ENCODE measurements at places on chromosomes 3 and 15.
A peak's percentile ranks its signal among the peaks of the same experiment; 100 is the strongest.

DNA sequence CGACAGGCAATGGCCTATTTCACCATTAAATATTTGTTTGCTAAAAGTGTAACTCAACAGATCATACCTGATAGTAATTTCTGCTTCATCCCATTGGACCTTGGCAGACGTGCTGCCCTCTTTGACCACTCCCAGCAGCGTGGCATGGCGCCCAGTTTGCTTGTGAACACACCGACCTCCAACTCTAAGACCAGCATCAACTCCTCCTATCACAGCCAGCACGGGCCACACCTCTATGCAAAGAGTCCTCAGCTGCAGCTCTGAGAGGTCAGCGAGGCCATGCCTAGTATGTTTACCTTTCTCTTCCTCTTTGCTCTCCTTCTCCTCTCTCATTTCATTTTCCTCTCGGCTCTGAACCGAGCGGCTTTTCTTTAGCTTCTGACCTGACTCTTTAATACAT is 80.6 kb downstream of the FBXL22 start:
- no peak for DNase-seq

DNA sequence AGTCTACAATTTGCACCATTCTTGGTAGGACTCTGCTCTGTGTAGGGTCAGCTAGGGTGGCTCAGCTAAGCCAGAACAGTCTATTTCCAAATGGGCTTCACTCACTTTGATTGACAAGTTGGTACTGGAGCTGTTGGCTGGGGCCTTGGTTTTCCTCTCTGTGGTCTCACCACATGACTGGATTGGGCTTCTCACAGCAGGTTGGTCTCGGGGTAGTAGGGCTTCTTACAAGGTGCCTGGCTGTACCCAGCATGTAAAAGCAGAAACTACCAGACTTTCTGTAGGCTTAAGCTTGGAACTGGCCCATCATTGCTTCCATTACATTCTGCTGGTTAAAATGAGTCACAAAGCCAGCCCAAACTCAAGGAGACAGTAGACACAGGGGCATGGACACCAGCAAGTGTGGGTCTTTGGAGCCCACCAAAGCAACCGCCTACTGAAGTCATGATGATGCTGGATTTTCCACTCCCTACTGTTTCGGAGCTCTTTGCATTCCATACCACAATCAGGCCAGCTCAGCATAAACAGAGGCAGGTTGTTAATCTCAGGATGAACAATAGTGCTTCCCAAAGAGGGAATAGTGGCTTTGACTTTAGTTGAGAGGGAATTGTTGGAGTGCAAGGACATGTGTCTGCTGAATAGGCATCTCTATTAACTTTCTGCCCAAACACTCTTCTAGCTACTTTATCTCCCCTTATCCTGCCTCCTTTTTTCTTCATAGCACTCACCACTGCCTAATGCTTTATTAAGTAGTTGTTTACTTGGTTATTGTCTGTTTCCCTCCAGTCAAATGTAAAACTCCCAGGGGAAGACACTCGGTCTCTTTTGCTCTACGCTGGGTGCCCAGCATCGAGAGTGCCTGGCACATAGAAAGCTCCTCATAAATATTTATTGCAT is 78.0 kb upstream of the RARB start:
- DNase-seq, result no peak

GRCh38 chr3:69698728-69699127 is 40.5 kb upstream of the MITF start:
- no peak for DNase-seq

GRCh38 chr3:197283045-197283444 is 15.4 kb downstream of the DLG1 start:
- DNase-seq, result no peak

DNA sequence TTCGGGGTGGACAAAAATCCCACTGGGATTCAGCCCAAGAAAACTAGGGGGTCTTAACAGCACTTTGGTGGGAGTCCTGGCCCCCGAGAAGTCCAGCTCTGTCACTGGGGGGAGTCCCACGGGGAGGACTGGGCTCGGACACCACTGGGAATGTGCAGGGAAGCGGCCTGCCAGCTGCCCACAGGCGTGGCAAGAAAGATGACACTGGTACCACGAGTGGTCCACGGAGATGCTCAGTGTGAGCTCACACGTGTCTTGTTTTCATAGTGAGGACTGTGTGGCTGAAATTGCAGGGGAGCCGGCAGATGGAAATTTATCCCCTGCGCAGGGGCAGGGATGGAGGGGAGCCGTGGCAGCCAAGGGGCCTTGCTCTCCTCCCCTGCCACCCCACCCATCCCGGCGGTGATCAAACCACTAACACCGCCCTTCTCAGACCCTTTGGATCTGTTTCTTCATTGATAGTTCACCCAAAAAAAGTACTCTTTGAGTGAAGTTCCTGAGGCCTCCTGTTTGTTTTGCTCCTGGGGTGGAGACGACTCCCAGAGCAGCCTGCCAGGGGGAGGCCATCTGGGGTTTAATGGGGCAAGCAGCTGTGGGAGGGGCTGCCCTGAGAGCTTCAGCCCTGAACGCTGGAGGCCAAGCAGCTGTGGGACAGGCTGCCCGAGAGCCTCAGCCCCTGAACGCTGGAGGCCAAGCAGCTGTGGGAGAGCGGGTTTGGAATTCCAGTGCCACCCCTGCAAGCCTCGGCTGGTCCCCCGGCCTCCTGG is 130.9 kb downstream of the LRRK1 start:
- DNase-seq, result no peak

GRCh38 chr3:151478335-151478697 is 17.5 kb upstream of the IGSF10 start:
- DNase-seq, result no peak

DNA sequence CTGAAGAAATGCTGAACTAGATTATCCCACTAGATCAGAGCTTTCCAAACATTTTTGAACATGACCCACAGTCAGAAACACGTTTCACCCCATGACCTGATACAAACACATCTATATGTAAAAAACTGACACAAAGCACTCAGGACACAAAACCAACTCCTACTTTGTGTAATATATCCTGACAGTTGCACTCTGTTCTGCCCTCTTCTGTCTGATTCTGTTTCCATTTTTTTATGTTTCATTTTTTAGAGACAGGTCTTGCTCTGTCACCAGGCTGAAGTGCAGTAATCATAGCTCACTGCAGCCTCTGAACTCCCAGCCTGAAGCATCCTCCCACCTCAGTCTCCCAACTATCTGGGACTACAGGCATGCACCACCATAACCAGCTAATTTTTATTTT is 15.8 kb upstream of the RFTN1 start:
- DNase-seq, result no peak

DNA sequence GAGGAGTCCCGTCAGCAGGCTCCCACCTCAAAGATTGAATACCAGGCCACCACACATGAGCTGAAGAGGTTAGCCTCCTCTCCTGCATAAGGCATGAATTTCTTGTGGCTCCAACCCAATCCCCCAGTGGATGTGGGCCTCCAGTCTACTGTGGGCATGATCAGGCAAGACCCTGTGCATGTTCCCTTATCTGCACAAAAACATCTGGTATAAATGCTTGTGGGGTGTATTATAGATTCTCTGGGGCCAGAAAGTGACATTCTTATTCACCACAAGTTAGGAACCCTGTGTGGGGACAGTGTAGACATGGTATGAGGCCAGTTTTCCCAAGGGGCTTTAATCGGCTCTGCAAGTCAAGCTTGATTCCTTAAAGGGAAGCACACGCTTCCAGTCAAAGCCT is 18.2 kb upstream of the UBP1 start:
- DNase-seq, result no peak

DNA sequence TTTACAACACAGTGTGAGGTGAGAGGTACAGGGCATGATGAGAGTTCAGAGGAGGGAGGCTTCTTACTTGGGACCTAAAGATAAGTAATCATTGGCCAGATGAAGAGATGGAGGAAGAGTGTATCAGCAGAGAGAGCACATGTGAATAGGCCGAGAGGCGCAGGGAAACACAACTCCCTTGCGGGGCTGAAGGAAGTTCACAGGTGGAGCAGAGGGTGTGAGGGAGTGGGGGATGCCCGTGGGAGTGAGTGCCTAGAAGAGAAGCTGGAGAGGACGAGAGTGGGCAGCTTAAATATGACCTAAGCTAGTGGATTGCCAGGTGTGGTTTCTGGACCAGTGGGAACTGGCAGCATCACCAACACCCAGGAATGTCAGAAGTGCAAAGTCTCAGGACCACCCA is 98.2 kb upstream of the TBC1D5 start:
- DNase-seq, result no peak

DNA sequence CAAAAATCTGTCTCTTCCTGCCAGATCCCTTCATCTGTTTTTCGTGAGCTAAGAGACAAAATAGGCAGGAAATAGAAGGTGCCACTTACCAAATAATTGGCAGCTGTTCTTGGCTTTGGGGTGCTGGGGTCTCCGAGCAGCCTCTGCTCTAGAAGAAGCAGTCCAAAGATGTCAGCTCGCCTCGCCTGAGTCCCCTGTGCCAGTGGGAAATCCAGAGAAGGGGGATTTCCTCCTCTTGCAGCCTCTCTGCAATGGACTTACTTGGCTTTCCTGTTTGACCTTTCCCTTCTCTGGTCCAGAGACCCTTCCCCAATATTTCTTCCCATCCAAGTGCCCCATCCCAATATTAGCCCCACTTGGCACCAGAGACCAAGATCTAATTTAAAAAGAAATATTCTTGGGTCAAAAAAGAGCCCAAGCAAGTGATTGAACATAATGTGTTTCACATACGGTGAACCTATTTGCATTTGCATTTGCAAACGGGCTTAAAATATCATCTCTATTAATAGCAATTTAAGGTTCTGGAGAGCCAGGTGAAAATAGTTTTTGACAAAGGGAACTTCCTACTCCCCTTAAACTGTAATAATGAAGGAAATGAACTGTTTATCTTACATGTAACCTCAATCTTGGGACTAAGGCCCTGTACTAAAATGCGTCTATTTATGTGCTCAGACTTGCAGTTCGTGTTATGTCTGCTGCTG is 23.2 kb downstream of the CD86 start:
- DNase-seq, result no peak

GRCh38 chr3:16514021-16514700 is 662 bp upstream of the RFTN1 start:
- no peak for DNase-seq

- DNase-seq, result no peak
Measured at GRCh38 chr15:38148471-38148870, 104.2 kb upstream of the SPRED1 start.

DNA sequence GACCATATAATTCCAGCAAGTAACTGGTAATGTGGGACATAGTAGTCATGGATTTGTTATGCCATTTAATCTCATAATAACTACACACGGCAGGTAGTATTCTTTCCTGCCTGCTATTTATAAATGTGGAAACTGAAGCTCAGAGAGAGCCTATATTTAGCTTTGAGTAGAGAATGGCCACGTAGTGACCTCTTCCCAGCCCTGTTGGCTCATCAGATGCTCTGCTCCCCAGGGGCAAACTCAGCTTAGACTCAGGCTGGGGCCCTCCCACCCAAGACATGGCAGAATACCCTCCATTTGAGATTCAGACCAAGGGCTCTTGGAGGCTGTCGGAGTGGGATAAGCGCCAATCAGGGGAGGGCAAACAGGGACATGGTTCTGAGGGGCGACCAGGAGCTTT is 17.3 kb upstream of the HDAC11 start:
- DNase-seq, result no peak

DNA sequence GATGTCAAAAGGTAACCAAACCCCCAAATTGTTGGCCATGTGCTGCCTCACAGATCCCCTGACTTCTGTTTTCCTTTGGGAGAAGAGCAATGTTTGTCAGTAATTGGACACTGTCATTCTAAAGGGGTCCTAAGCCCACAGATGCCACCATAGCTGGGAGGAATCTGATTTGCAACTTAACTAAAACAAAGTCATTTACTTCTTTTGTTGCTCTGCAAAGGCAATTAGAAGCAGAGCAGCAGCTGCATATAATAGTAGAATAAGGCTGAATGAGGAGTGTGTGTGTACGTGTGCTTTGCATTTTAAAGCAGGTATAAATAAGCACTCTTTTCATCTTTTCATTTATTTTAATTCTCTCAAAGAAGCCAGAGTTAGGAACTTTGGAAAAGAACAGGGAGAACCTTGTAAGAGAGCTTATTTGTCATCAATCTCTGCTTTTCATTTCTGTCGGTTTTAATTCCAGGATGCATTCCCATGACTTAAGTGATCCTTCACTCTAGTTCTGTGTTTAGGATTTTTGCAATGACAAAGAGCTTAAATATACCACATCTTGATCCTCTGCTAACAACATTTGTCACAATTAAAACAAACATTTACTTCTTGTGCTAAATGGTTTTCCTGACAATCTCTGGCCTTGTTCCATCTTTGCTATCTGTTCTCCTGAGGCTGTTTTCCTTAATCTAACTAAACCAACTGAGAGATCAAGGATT is 530.2 kb upstream of the CBLB start:
- DNase-seq, result no peak

GRCh38 chr3:197149528-197149927 is 119.9 kb upstream of the MELTF start:
- no peak for DNase-seq

GRCh38 chr3:40179016-40179415 is 130.5 kb upstream of the EIF1B start:
- DNase-seq, result peak; percentile 10

DNA sequence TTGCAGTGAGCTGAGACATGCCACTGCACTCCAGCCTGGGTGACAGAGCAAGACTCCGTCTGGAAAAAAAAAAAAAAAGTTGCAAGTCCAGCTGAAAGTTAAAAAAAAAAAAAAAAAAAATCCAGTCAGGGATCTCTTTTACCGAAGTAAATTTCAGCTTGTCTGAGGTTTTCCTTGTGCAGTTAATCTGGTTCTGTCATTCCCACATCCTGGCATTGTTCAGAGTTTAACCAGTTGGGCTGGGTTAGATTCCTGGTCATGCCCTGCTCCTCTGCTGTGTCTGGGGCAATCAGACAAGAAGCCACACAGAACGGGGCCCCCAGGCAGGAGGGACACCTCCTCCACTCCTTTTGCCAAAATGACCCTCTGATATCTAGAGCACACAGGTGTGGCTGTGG is 84.1 kb upstream of the KLHL25 start:
- no peak for DNase-seq

DNA sequence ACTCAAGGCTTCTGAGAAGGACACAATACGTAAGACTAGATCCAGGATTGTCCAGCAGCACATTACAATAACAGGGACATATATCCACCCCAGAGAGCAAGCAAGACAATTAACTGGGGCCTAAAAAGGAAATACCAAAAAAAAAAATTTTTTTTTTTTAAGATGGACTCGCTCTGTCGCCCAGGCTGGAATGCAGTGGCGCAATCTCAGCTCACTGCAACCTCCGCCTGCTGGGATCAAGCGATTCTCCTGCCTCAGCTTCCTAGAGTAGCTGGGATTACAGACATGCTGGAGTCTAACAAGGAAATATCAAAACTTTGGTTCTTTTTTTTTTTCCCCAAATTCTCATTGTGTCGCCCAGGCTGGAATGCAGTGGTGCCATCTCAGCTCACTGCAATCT is 28.8 kb upstream of the IMPDH2 start:
- DNase-seq, result no peak

GRCh38 chr15:69713726-69714559 is 261.3 kb downstream of the RPLP1 start:
- DNase-seq, result no peak

GRCh38 chr3:170205302-170205701 is 16.9 kb upstream of the PRKCI start:
- no peak for DNase-seq
